ENCODE measurements at places on chromosomes 1 and 21. TPM values are rescaled to one million over a fixed set of nuclear protein-coding genes. Genes with fewer than 3 reads are reported as not detected.

Gene PPFIA4
- 14.0 TPM for total RNA-seq

Gene CA6
- total RNA-seq, result not detected

Gene AMPD1
- not detected for total RNA-seq

Gene CYB561D1
- 4.5 TPM for total RNA-seq

Gene NUP210L
- 0.24 TPM for total RNA-seq

Gene TGFB2
- 10.6 TPM for total RNA-seq

Gene POLR3C
- 23.7 TPM for total RNA-seq

Gene TTC34
- under 0.01 TPM for total RNA-seq

Gene S100A5
- total RNA-seq, result not detected

Gene TMEM222
- total RNA-seq, result 15.1 TPM

Gene GJB5
- total RNA-seq, result 65.4 TPM

Gene ALPL
- total RNA-seq, result not detected

Gene NMNAT2
- under 0.01 TPM for total RNA-seq

Gene SYDE2
- 7.2 TPM for total RNA-seq

Gene CNTN2
- total RNA-seq, result under 0.01 TPM

Gene LCE3D
- not detected for total RNA-seq

Gene LCE3A
- total RNA-seq, result not detected

Gene MSH4
- 0.21 TPM for total RNA-seq

Gene PTPRU
- total RNA-seq, result 84.0 TPM

Data from tracheal epithelial cell (primary cell).